CD4-positive, alpha-beta T cell treated with Interleukin-15 for 4 hours (primary cell): ENCODE measurements at places on chromosomes 5 and 9.

DNA sequence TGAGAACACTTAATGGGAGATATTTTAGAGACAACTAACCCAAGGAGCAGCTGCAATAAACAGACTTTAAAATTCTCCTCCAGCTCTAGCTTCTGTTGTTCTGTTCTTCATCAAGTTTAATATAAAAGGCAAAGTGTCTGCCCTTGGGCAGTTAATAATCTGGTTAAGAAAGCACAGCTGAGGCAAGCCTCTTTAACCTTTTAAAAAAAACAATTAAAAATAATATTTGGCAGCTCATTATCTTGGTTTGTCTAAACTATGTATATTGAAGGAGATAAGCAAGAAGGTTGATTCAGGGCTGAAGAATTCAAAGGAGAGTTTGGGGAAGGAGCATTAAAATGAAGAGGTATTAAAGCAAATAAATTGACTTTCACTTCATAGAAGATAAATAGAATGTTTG lies 75.4 kb downstream of the TSSK1B start:
- DNase-seq = no peak

DNA sequence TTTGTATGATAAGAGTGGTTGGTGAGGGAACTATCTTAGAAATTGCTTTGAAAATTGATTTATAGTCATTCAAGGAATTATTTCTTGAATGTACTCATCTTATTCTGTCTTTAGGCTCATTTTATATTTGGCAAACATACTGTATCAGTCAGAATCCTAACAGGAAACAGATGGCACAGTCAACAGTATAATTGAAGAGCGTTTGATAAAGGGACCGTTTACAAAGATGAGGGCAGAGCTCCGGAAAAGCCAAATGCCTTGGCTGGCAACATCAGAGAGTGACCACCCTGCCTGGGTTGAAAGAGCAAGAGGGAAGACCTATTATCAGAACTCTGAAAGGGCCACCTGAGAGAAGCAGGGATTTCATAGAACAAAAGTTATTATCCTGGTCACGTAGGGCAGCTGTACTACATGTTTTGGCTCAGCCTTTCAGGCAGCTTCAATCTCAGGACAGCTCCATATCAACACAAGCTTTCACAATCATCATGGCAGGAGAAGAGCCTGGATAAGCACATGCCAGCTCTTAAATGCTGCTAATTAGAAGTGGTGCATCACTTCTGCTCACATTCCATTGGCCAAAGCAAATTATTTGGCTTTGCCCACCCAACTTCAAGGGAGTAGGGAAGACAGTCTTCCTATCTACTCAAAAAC lies 47.2 kb upstream of the ARL15 start:
- DNase-seq = no peak

- no peak for DNase-seq
Measured at GRCh38 chr5:65508978-65509377, 27.3 kb upstream of the ADAMTS6 start.

DNA sequence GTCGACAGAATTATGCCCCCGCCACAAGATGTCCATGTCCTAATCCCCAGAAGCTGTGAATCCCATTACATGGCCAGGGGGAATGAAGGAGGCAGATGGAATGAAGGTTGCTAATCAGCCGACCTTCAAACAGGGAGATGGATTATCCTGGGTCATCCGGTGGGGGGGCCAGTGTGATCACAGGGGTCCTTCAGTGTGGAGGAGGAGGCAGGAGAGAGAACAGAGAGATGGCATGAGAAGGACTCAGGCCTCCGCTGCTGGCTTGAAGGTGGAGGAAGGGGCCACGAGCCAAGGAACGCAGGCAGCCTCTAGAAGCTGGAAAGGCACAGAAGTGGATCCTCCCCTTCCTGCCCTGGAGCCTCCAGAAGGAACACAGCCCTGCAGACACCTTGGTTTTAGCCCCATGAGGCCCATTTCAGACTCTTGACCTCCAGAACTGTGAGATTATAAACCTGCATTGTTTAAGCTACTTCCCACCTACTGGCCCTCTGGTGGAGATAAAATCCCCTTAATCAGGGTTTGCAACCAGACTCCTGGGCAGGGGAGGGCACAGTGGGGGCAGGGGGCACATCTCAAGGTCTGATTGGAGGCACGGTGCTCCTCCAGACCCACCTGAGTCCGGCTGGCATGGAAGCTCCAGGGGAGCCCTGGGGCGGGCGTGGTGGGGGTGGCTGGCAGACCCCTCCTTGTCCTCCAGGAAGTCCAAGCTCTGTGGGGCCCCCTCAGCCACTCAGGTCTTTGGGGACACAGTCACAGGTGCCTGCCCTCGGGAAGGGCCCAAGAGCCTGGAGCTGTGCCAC lies 13.8 kb downstream of the PTGES2 start:
- no peak for DNase-seq

- DNase-seq = no peak
Measured at GRCh38 chr9:134221273-134222017, 57.1 kb upstream of the RNU6ATAC start.
